Non-pigmented ciliary epithelial cell (primary cell): ENCODE measurements at places on chromosomes 12 and 14.

GRCh38 chr14:66105815-66106214, 380.4 kb upstream of the CCDC196 start:
- DNase-seq, result peak; percentile 20

GRCh38 chr14:74720526-74720925, 7.6 kb downstream of the FCF1 start:
- peak; percentile 54 for DNase-seq

DNA sequence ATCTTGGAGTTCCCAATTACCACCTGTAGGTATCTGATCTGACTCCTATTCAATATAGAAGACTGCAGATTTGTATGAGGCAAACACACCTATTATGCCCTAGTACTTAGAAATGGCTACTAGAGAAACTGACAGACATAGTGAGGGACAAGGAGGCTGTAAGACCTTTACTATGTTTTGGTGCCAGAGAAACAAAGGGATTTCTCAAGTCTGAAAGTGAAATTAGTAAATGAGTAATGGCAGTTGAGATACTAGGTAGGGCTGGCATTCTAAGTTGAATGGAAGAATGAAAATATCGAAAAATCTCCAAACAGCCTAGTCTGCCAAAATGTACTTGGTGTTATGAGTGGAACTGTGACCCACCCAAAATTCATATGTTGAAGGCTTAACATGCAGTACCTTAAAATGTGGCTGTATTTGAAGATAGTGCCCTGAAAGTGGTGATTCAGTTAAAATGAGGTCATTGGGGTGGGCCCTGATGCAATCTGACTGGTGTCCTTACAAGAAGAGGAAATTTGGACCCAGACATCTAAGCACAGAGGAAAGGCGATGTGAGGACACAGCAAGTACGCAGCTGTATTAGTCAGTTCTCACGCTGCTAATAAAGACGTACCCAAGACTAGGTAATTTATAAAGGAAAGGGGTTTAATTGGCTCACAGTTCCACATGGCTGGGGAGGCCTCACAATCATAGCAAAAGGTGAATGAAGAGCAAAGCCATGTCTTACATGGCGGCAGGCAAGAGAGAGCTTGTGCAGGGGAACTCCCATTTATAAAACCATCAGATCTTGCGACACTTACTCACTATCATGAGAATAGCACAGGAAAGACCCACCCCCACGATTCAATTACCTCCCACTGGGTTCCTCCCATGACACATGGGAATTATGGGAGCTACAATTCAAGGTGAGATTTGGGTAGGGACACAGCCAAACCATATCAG, 127.0 kb downstream of the APAF1 start:
- DNase-seq, result no peak

DNA sequence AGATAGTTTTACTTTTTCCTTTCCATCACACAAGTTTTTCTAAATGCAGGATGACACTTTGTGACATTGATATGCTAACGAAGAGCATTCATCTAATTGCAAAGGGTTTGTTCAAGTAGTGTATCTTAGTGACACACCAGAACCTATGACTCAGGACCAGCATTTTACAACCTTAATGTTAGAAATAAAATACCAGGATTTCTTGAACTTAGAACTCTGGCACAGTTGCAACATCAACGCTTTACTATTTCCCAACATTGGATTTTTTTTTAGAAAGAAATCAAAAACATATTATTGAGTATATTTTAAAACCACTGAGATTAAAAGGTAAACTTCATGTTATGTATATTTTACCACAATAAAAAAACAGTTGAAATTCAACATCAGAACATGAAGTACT, 17.9 kb upstream of the PLEKHG6 start:
- DNase-seq, result no peak

GRCh38 chr12:52262286-52262685, 12.2 kb upstream of the KRT86 start:
- DNase-seq, result no peak

- DNase-seq, result no peak
These were observed 1968.7 kb upstream of the FLRT2 start for GRCh38 chr14:83561261-83561660.

GRCh38 chr14:32998433-32998832, 59.8 kb downstream of the NPAS3 start:
- DNase-seq, result peak; percentile 10

GRCh38 chr14:48786498-48786897, 799.7 kb downstream of the RPS29 start:
- DNase-seq, result no peak

DNA sequence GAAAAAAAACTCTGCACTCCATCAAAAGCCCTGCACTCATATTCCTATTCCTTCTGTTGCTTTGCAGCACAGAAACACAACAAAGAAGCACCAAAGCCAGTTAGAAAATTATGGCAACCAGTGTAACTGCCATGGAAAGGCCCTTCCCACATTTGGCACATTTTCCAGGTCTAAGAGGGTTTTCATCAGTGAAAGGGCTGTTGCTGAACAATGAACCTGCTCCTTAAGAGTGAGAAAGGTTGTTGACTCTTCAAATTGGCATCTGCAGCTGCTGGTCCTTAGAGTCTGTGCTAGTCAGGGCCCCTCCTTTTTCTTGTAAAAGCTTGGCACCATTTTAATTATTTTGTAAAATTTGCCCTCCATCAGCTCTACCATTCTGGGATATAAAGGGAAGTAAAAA, 378.7 kb upstream of the KITLG start:
- DNase-seq, result no peak

DNA sequence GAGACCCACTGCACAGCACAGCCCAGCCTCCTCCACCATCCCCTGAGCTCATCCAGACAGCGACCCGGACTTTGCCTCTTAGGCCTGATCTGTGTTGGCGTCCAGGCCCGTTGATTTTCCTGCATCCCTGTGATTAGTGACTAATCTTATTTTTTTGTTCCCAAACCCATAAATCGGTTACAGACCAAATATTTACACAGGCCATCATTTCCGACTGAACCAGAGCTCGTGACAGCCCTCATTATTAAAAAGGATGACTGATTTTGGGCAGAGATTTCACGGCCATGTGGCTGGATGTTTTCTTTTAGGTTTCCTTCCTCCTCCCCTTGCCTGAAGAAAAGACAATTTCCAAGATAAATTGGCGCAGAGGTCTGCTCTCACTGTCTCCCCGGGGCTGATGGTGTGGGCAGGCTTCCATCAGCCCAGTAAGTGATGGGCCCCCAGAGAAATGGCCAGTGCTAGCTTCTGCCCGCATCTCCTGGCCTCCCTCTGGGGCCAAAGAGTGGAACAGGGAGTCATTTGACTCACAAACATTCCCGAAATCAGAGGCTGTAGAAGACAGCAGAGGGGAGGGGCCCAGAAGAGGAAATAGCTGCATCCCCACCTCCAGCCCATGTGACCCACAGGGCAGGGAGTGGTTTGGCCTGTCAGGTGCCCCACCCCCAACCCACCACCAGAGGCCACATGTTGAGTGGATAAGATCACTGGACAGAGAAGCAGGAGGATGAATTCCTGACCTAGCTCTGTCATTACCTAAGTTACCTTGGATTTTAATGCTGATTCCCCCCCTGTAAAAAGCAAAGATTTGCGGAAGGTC, 283.5 kb downstream of the KSR2 start:
- peak; percentile 18 for DNase-seq

DNA sequence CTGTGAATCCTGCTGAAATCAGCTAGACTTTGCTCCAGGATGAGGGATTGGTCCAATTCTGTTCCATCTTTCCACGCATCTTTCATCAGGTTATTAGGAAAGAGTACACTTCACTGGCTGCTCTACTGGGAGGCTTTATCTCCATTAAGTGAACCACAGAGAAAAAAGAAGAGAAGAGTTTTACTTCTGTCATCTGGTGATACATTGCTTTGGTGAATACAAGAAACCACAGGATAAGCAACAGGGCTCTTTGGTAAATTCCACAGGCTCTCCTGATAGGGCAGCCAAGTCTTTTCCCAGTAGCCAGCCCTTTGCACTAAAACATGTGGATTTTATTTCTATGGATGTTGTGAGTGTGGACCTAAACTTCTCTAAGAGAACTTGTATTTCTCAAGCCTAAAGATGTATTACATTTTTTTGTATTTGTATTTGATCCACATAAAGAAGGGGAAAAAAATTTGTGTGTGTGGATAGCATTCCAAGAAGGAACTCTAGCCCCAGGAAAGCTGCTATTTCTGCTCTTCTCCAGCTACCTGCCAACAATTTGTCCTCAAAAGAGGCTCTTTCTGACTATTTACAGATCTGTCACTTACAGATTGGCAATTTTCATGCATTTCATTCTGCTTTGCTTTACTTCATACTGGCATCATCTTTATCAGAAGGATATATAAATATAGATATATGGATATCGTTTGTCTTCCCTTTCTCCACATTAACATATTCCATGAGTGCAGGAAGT, 1117.6 kb upstream of the TMEM132C start:
- DNase-seq, result peak; percentile 30

GRCh38 chr12:104263026-104263425, 40.5 kb upstream of the EID3 start:
- DNase-seq, result no peak

GRCh38 chr12:100743060-100743459, 51.5 kb upstream of the ANO4 start:
- DNase-seq, result no peak
